Muscle of back (tissue), 13 donors: ENCODE measurements at places on chromosomes 5 and 9.

GRCh38 chr5:65539827-65540226, 23.1 kb downstream of the CENPK start:
- DNase-seq: no peak

GRCh38 chr9:3795556-3795955, 269.8 kb upstream of the RFX3 start:
- no peak for DNase-seq

DNA sequence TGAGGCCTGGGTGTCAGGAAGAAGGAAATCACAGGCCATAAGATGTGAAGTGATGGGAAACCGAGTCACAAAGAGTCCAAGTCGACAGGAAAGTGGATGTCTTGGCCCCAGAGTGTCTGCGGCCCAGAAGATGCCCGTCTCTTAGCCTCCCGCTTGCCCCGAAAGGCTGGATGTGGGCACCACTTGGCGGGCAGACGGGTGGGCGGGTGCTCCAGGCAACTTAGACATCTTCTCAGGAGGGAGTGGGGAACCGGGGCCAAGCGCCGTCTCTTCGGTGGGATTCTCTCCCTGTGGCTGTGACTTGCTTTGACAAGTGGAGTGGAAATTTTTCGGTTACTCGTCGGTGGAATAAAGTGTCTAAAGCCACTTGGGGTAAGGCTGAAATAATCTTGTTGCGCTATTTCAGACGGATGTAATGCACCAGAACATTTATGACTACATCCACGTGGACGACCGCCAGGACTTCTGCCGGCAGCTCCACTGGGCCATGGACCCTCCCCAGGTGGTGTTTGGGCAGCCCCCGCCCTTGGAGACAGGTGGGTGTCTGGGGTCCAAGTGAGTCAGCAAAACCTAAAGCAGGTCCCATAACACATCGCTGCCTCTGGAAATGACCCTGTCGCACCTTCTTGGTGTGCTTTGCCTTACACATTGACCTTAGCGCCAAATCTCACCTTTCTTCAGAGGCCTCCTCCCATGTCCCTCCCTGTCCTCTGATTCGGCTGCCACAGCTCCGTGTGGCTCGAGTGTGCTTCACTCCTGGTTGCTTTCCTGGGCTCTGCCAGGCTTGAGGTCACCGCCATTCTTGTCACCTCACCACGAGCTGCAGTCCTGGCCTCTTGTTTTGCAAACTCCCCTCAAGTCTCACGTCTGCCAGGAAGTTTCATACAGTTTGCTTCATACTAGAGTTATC, 20.4 kb upstream of the EXOC3 start:
- no peak for DNase-seq

DNA sequence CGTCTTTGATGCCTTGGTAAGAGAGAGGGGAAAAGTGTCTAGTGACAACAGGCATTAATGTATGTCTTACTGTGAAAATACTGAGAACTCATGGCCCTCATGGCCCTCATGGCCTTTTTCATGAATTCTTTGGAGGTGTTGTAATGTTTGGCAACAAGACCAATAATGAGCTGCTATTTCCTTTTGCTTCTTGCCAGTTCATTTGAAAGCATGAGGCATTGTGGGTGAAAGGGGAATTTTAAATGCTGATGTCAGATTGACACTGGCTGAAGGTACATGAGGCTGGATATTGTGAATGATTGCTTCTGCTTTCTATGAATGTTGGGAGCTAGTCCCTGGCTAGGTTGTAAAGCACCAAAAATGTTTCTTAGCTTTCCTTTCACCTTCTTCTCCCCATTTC, 79.2 kb downstream of the DOCK2 start:
- peak; percentile 58 for DNase-seq

DNA sequence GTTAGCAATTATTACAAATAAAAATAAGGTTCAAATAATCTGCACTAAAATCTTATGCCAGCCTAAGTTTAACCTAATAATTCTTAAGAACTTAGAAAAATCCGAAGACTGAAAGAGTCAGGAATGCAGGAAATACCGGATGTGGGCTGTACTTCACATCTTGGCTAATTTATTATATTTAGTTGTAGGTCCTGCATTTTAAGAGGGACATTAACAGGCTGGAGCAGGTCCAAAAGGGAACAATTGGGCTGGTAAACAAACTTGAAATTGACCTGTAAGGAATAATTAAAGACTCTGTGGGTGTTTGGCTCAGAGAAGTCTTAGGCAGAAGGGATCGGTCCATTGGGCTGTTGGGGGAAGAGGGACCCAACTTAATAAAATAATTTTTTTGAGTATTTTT, 18.4 kb downstream of the GLRA1 start:
- DNase-seq: no peak

DNA sequence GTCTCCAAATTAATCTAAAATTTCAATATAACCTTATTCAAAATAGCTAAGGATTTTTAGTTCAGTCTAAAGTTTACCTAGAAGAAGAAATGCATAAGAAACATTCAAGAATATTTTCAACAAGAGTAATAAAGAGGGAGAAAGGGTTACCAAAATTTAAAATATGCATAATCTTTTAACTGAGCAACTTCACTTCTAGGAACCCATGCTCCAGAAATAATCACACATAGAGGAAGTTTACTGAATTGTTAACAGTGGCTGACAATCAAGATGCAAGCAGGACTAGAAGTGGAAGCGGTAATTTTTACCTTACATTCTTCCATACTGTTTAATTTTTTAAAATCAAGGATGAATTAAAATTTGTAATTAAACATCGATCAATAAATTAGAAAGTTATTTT, 1.9 kb downstream of the PJA2 start:
- DNase-seq: no peak

- peak; percentile 47 for DNase-seq
Measured at GRCh38 chr5:92652756-92653155, 928.3 kb downstream of the NR2F1-AS1 start.

DNA sequence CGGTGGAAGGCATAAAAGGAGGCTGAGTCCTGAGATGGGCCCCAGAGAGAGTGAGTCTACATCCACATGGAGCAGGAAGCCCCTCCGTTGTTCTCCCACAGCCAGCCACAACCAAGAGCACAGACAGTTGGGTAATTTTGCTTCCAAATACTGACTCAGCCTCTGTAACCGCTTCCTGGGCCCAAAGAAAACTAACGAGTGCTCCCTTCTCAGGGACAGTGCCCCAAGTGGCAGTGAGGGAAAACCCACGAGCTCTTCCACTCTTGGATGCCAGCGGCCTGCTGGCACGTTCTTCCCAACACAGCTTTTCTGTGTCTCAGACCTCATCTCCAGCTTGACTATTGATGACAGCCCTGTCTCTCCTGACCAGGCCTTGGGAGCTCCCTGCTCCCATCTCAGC, 207.6 kb downstream of the FSTL4 start:
- no peak for DNase-seq

DNA sequence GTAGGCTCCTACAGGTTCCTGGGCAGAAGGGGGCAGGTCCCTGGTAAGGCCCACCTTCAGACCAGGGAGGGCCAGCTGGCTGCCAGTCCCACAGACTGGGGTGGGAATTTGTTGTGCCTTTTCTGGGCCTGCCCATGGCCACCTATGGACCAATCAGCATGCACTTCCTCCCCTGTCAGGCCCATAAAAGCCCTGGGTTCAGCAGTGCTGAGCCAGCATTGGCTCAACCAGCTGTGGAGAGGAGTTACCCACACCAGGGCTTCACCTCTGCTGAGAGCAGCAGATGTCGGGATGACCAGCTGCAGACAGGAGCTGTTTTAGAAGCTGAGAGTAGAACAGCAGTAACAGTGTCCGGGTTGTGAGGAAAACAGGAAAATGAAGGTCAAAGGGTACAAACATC, 373.4 kb upstream of the ACO1 start:
- no peak for DNase-seq

GRCh38 chr5:33067291-33067690, 356.2 kb downstream of the NPR3 start:
- DNase-seq: no peak

DNA sequence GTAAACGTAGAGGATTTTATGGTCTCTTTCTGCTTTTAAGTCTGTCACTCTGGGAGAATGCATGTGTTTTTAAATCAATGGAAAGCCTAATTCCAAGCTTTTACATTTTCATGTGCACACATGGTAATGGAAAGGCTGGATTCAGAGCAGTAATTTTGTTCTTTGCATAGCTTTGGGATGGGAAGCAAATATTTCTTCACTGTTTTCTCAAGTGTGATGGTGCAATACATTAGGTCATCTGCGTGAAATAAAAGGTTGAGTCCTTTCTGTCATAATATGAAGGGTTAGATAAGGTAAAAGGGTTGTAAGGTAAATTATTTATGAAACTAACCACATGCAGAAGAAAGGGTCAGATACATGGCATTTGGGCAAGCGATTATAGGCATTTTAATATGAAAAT, 88.2 kb upstream of the NR3C1 start:
- no peak for DNase-seq

GRCh38 chr9:3475300-3476020, 50.3 kb downstream of the RFX3 start:
- no peak for DNase-seq

DNA sequence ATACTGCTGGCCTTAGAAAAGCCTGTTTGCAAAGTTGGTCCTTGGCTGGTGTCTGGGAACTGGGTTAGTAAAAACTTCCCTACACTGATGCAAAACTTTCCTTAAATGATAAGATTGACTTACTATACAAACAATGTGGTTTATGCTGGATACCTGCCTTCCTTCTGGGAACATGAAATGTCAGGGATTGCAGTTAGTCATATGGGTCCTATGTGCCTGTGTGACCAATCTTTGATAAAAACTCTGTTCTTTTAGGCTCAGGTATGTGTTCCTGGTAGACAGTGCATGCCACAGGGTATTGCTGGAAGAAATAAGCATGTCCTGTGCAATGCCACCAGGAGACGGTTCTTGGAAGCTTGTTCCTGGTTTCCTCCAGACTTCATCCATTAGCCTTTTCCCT, 173.3 kb downstream of the RMI1 start:
- DNase-seq: no peak

GRCh38 chr5:170278611-170279458, 18.7 kb downstream of the LCP2 start:
- no peak for DNase-seq

DNA sequence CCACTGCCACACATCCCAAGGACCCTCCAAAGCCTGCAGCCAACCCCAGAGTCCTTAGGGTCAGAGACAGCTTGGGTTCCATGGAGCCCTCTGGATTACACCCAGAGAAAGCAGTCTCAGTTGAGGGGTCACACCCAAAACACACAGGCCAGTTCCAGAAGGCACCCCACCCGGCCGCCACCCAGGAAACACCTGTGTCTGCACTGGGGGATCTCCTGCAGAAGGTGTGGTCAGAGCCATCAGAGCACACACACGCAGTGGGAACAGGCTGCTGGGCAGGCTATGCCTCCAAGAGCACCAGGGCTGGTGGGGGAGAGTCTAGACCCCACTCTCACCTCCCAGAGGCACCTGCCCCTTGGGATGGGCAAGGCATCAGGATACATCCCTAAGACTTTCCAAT, 27.3 kb downstream of the NIPAL4 start:
- no peak for DNase-seq

GRCh38 chr5:5235685-5236084, 95.6 kb downstream of the ADAMTS16 start:
- DNase-seq: no peak

DNA sequence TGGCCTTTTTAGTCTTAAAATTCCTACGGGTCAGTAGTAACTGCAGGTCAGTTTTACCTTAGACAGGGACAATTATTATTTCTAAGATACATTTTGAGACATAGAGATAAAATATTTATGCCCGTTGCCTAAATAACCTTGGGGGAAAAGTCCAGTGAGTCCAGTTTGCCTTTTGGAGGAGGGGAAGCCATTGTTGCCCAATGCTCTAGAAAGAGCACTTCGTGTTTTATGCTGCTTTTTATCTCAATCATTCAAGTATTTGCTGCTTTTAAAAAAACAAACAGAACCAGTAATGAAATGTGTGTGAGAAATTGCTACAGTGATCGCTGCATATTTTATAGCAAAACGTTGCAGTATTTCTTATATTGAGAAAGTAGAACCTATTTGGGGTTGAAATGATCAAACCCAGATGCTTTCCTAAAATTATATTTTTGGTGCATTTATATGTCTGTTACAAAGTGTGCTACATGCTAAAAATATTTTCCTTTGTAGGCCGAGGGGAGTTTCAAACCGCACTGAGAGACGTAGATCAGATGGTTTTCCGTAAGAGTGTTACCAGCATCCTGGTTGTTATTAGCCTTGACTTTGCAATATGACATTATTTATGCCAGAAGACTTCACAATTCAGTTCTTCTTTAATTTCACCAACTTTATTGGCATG, 266.8 kb downstream of the AOPEP start:
- no peak for DNase-seq

- peak; percentile 29 for DNase-seq
Measured at GRCh38 chr9:110128664-110129329, 79.2 kb downstream of the C9orf152 start.

- no peak for DNase-seq
Measured at GRCh38 chr9:38521762-38522161, 97.5 kb upstream of the IGFBPL1 start.

- no peak for DNase-seq
Measured at GRCh38 chr9:113173341-113173740, 22.5 kb downstream of the SLC31A2 start.

DNA sequence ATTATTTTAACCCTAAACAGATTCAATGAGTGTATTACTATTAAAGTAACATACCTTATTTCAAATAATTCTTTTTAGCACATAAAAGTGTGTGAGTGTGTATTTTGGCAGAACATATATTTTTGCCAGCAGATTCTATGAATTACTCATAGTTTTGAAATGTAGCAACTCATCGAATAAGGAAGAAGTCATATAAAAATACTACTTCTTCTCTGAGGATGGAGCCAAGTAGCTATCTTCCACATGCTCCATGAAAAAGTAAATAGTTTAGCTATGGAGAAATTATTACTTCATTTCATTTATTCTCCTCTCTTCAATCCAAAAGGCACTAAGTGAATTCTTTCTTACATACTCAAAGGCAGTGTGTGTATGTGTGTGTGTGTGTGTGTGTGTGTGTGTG, 1090.4 kb upstream of the CDH6 start:
- DNase-seq: no peak

- no peak for DNase-seq
Measured at GRCh38 chr5:31889001-31889561, 250.2 kb downstream of the PDZD2 start.

DNA sequence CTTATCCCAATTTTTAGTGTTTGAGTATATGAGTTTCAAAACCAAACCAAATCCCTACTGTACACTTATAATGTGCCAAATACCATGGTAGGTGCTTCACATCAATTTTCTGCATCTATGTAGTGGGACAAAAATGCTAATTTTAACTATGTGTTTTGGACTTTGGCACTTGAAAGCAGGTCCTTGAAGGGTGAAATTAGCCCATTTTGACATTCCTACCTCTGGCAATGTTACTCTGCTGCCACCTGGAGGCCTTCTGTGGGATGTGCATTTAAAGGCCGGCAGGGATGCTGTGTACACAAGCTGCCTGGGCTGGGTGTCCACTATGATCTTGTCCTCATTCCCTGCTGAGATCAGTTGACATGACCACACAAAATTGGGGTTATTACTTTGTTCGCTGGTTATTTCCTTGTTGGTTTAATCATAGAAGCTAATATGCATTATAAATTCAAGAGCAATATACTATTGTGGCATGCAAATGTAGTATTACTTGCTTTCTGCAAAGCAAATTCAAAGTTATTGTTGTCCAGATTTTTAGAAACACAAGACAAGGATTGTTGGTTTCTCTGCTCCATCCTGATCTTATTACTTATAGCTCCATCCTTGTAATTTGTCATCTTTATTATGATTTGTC, 166.8 kb downstream of the ARHGEF28 start:
- DNase-seq: peak; percentile 69
